BJ (cell line): ENCODE measurements at places on chromosomes 12 and 14.

GRCh38 chr14:22532345-22533056 is 56.5 kb downstream of the DAD1 start:
- peak; percentile 35 for DNase-seq

DNA sequence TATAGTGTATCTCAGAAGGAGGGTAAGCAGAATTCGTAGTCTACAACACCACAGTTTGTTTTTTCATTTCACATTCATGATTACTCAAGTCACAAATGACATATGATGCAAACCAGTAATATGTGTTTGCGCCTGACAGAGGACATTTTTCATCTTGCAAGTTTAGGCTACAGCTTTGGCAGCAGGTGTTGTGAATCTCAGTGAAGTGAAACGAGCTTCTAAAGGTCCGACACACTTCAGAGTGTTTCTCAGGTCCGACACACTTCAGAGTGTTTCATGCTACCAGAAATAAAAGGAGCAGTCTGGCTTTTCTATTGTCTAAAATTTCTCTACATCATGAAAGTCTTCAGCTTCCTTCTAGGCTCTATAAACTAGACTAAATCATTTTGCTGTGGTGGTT is 22.7 kb downstream of the CLEC14A start:
- DNase-seq, result no peak

- no peak for DNase-seq
These were observed 53.8 kb downstream of the SFSWAP start for GRCh38 chr12:131764738-131765137.

GRCh38 chr12:98645572-98646067 is 530 bp downstream of the APAF1 start:
- DNase-seq, result no peak

- DNase-seq, result no peak
These were observed 222.5 kb downstream of the PIK3C2G start for GRCh38 chr12:18483698-18484325.

DNA sequence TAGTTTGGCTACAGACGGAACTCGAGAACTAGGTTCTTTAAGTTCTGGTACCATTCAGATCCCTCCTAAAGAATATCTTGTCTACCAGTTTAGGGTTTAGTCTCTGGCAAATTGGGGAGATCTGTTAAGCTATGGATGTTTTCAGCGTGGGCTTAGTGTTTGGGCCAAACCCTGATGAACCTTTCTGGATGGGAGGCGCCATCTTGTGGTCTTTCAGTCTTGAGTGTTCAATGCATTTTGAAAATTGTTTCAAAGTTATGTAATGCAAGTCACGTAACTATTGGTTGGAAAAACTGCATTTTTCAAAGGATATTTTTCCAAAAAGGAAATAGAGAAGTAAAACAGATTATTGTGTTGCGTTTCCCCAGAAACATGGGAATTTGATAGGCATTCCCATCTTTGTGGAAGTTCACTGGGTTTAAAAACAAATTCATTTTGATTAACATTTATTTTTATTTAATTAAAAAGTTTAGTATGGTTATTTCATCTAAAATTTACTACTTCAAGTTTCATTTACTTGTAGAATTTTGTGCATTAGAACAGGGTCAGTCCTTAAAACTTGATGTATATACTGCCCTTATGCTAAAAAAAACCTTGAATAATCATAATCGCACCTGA is 169.0 kb downstream of the PRIMA1 start:
- DNase-seq, result no peak

- no peak for DNase-seq
These were observed 8.7 kb downstream of the NGDN start for GRCh38 chr14:23478109-23478759.

GRCh38 chr12:81798294-81798693 is 39.1 kb upstream of the PPFIA2 start:
- DNase-seq, result no peak

DNA sequence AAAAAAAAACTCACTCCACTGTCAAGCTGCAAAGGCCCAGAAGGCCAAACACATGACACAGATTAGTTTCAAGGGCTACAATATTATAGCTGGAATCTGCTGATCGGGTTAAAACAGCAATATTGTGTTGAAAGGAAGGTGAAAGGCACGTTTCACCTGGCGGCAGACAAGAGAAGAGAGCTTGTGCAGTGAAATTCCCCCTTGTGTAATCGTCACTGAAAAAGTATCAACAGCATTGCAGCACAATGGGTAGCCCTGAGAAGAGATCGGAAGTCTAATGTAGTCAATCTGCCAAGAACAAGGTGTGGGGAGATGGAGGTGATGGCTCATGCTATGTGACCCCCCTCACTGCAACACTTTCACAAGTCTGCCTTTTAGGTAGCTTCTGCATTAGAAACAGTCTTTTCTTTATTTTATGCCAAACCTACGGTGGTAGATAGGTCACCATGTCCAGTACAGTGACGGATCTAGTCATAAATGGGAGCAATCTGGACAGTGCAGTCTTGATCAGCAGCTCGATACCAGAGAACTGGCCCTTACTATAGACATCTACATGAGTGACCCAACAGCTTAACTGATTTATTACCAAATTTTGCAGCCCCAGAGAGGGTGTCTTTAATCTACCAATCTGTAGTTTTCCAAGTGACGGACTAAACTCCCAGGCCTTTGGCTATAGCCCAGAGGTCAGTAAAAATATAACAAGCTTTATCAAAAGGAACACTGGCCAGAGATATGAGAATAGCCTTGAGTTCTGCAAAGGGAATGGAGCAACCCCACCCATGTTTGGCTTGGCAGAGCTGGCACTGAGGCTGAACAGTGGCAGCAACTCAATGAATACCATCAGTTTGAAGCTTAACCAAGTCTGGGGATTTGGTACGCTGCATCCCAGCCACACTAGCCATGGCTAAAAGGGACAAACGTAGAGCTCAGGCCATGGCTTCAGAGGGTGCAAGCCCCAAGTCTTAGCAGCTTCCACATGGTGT is 35.4 kb downstream of the SPTSSA start:
- DNase-seq, result no peak

DNA sequence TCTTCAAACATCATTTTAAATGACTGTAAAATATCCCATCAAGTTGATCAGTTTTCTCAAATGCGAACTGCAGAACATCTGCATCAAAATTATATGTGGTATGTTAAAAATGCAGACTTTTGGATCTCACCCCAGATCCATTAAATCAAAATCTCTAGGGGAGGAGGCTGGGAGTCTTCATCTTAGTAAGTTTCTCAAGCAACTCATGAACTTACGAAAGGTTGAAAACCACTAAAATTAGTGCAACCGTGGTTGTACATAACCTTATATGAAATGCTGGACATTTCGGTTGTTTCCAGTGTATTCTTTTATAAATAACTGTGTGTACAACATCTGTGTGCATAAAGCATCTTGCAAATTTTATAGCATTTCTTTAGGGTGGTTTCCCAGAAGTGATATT is 39.2 kb downstream of the ZFP36L1 start:
- DNase-seq, result no peak

- peak; percentile 84 for DNase-seq
These were observed 117.2 kb downstream of the SAMD4A start for GRCh38 chr14:54683882-54684794.

- no peak for DNase-seq
These were observed 5.7 kb upstream of the TNS2 start for GRCh38 chr12:53044052-53044581.

GRCh38 chr14:68279437-68279720 is 459.8 kb downstream of the RAD51B start:
- no peak for DNase-seq

DNA sequence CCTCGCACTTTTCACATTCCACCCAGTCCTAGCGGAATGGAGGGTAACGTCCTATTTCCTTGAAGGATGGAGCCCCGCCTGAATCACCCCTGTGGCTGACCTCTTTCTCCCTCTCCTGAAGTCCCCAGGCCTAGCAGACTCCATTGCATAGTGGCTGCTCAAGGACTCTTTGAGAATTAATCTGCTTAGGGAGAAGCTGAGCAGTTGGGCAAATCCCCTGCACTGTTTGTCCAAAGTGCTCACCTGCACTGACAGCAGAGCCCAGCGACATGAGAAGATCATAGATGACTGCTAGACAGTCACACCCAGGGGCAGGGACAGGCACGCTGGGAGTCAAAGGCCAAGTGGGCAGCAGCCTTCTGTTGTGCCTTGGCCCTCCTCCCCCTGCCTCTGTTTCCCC is 37.7 kb upstream of the DICER1 start:
- DNase-seq, result no peak

GRCh38 chr14:21262410-21262809 is 6.8 kb downstream of the HNRNPC start:
- no peak for DNase-seq

- no peak for DNase-seq
These were observed 68.8 kb upstream of the GTF2A1 start for GRCh38 chr14:81289516-81289915.

DNA sequence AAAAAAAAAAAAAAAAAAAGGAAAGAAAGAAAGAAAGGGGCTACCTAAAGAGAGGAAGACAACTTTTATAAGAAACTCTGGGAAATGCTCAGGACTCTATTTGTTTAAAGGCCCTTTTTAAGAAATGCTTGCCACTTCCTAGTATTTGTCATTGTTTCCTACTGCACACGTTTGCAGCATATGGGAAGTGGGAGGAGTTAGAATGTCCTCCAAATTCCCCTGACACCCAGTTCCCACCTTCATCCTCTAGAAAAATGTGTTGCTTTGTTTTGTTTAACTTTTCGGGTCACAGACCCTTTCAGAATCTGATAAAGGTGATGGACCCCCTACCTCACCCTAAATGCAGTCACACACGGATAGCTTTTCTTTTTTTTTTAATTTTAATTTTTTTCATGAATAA is 40.8 kb downstream of the NINJ2 start:
- no peak for DNase-seq

GRCh38 chr12:116490471-116490870 is 68.7 kb upstream of the MAP1LC3B2 start:
- DNase-seq, result no peak
